ENCODE measurements at places on chromosomes 1 and 21. TPM values are rescaled to one million over a fixed set of nuclear protein-coding genes. Genes with fewer than 3 reads are reported as not detected.

DNA sequence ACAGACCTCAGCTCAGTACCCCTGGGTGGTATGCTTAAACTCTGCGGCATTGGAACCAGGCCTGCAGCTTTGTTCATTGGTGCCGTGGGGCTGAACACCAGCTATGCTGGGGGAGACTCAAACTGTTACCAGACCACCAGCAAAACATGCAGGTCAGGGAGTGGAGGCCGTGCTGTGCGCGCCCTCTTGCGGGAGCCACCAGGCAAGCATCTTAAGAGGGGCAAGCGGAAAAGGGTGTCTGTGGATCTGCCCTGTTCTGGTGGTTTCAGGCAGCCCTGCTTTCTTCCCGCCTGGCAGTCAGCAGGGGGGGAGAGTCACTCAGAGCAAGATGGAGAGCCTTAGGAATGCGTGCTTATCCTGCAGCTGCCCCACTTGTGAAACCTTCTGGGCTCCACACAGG lies 276.9 kb upstream of the ZRANB2 start:
- DNase-seq: peak; percentile 63

- DNase-seq: no peak
These were observed 101.9 kb downstream of the ZNF644 start for GRCh38 chr1:90919900-90920299.

- DNase-seq: no peak
These were observed 1.1 kb downstream of the CLCN6 start for GRCh38 chr1:11807133-11807532.

GRCh38 chr1:213925531-213926182 lies 62.1 kb upstream of the PROX1 start:
- no peak for DNase-seq

GRCh38 chr21:38574895-38575575 lies 76.8 kb upstream of the ERG start:
- no peak for DNase-seq

- peak; percentile 88 for DNase-seq
These were observed 9.0 kb upstream of the FAM131C start for GRCh38 chr1:16082283-16083038.

DNA sequence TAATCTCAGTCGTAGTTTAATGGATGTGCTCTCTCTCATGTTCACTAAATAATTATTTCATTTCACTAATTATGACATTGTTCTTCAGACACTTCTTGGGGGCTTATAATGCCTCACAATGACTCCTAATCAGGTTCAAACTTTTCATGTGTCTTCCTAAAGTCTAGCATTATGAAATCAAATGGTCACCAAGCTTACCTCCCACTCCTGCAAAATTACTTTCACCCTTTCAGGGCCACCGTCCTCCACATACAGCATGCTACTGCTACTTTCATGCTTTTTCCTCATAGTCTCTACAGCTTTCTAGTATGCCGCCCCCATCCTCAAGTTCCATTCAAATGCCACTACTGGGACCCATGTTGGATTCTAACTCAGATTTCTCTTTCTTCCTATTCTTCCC lies 59.8 kb upstream of the C1orf53 start:
- no peak for DNase-seq

GRCh38 chr1:7378346-7379130 lies 392.6 kb upstream of the VAMP3 start:
- DNase-seq: no peak

DNA sequence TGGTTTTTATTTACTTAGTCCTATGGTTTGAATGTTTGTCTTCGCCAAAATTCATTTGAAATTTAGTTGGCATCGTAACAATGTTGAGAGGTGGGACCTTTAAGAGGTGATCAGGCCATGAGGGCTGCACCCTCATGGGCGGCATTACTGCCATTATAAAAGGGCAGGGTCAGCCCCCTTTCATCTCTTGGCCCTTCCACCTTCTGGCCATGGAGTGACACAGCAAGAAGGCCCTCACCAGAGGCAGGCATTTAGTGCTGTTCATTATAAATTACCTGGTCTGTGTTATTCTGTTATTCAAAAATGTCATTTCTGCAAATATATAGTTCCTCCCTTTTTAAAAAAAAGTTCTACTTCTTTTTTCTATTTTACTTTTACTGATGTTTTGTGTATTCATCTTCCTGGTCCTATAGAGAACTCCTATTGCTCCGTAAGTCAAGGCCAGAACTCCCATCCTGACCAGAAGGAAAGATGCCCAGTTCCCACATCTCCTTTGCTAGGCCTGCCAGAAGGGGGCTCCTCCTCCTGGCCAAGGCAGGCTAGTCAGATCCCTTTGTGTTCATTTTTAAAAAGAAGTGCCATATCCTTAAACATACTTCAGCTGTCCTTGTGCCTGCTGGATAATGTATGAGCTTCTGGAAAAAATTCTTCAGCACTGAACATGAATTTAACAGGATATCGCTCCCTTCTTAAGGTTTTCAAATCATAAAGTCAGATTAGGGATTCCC lies 10.0 kb upstream of the LBR start:
- DNase-seq: peak; percentile 61

- DNase-seq: no peak
These were observed 6.8 kb downstream of the ODF2L start for GRCh38 chr1:86389307-86389706.

DNA sequence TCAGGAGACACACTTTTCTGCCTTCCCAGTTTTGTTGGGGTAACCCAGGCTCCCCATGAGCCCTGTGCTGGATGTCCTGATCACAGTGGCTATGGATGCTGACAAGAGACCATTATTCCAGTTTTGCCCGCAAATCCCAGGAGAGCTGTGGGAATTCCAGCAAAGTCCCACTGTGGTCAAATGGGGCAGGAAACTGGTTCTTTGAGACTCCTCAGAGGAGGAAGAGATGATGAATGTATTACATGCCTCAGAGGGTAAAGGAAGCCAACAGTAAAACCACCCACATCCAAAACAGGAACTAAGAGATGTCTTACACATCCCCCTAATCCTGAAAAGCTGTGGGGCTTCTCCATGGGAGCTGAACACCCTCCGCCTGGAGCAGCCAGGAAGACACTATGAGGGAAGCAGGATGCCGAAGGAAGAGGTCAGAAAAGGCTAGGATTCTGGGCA lies 12.8 kb upstream of the MPZL1 start:
- no peak for DNase-seq

DNA sequence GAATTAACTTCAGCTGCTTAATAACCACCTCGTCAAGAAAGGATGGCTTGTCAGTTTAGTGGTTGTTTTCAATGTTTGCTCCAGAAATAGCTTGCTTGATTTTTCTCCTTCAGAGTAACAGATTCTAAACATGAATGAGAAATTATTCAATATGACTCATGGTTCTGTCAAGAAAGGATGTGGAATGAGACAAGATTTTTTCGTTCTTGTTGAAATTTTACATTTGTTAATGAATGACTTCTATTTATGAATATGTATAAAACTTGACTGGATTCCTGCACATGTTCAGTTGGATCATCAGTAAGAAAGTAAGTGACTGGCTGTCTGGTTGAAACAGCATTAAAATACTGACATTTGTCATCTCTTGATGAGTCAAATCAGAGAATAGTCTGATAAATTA lies 38.3 kb downstream of the IFI44 start:
- no peak for DNase-seq

- no peak for DNase-seq
These were observed 66.8 kb upstream of the JUN start for GRCh38 chr1:58850636-58851035.

- DNase-seq: no peak
These were observed 239.3 kb downstream of the ASTN1 start for GRCh38 chr1:176925223-176925622.

GRCh38 chr1:41418857-41419583 lies 57.8 kb downstream of the FOXO6 start:
- peak; percentile 47 for DNase-seq

GRCh38 chr1:111769517-111770146 lies 13.9 kb downstream of the DDX20 start:
- DNase-seq: peak; percentile 66

GRCh38 chr1:180612632-180613031 lies 19.2 kb upstream of the XPR1 start:
- no peak for DNase-seq

DNA sequence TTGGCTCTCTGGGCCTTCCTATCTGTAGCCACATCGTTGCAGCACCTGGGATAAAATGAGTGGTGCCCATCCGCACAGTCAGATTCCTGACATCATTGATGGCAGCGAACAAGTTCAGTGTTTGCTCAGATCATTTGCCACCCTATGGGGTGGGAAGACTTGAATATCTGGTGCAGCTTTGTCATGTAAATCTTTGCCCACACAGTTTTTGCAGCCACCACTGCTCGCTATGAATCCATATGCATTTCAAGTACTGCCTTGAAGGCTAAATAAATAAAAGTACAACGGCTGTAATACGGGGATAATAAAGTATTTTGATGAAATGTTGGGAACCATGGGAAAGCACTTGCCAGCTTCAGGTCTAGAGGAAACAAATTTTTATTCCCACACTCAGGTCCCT lies 56.3 kb upstream of the COA6 start:
- no peak for DNase-seq

GRCh38 chr1:227449051-227449450 lies 114.3 kb upstream of the ZNF678 start:
- DNase-seq: peak; percentile 89

DNA sequence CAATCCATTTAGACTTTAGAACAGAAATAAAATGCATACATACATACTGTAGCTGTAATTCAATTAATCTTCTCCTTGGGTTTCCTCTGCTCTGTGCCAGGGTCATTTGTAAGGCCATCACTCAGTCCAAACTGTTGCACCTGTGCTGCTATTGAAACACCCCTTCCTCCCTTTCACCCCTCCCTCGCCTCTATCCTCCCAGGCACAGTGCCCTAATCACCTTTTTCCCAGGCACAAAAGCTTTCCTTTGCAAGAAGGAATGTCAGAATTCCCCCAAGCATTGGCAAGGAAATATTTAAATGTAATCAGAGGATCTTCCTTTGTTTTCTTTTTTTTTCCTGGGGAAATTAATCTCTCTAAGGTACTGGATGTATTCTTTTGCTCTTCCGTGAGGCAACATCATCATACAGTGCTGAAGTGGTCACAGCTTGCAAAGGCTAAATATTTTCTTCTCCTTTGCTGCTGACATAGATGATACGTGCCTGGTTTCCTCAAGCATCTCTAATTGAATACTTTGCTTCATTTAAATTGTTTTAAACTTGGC lies 339.3 kb upstream of the NR5A2 start:
- peak; percentile 69 for DNase-seq

Gene S100A1
- total RNA-seq: 0.66 TPM

Gene TMEM59
- total RNA-seq: 81.9 TPM

Gene ARHGAP29
- total RNA-seq: 6.9 TPM

Gene GSTM3
- total RNA-seq: 3.1 TPM

Gene KRTAP10-7
- not detected for total RNA-seq

Gene HJV
- total RNA-seq: 0.42 TPM

All from GM23338 (cell line).